CD4-positive, alpha-beta T cell treated with Interleukin-21 for 1 hour (primary cell): ENCODE measurements at places on chromosomes 2 and 18.
A peak's percentile ranks its signal among the peaks of the same experiment; 100 is the strongest.

DNA sequence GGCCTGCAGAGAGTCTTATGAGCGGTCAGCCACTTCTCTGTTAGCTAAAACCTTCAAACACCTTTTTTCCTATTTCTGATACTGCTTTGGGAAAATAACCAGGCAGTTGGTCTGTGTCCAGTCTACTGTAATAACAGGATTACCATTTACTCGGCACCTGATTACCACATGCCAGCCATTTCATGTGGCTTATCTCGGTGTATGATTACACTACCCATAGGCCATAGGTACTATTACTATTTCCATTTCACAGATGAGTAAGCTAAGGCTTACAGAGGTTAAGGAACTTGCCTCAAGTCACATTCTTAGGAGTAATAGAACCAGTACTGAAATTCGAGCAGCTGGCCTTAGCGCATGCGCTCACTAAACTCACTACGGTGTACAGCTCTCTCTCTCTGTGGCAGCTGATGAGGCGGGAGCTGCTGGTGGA lies 147.2 kb upstream of the L3MBTL4 start:
- no peak for DNase-seq

GRCh38 chr2:216372761-216373291 lies 543 bp upstream of the MARCHF4 start:
- no peak for DNase-seq

GRCh38 chr18:63831080-63831788 lies 56.0 kb downstream of the SERPINB7 start:
- DNase-seq, result peak; percentile 1

DNA sequence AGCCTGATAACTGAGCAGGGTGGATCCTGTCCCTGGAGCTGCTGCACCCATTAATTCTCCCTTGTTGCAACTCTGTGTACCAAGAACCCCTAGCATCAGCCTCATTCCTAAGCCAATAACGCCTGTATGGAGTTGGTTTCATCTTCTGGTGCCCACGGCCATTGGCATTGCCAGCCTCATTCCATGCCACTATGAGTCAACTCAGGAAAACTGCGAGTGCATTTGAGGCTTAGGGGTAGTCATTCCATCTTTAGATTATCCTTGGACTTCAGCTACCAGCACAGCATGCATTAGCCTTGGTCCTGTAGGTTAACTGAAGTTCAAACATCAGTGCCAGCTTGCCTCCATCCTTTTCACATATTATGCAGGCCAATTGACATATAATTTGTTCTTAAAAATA lies 1.4 kb upstream of the TRIM54 start:
- DNase-seq, result no peak

GRCh38 chr2:41967476-41968181 lies 80.2 kb upstream of the PKDCC start:
- DNase-seq, result no peak

- DNase-seq, result no peak
These were observed 22.7 kb downstream of the KCNF1 start for GRCh38 chr2:10934308-10934978.

GRCh38 chr2:9656270-9656766 lies 25.5 kb upstream of the YWHAQ start:
- peak; percentile 68 for DNase-seq

GRCh38 chr18:49072524-49072934 lies 121.8 kb upstream of the SMAD7 start:
- no peak for DNase-seq

DNA sequence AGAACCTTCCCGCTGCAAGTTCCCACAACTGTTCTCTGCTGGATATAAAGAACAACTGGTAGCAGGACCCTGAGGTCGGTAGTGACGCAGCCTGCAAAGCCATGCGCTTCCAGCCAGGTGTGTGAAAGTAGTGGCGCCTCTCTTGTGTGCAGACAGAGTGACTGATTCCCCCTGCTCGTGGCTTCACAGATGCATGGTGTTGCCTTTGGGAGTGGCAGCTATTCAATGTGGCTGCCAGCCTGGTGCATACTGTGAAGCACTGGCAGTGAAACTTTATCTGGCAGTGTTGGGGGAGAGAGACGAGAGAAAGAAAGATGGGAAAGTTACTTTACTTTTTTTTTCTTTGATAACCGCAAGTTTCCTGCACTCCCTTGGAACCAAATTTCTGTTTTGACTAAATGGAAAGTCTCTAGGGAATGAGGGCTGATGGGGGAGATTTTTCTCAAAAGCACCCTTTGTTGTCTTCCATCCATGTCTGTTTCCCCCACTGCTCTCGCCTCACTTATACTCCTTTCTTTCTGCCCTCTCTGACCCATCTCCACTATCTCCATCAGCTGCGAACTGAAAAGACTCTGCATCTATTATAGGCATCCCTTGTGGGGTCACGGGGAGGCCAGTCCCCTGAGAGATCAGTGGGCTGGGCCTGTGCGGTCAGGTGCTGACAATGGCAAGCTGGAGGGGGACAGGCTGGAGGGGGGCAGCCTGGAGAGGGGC lies 90.0 kb upstream of the TNP1 start:
- DNase-seq, result no peak

GRCh38 chr2:78925258-78925657 lies 100.2 kb upstream of the REG3G start:
- no peak for DNase-seq

DNA sequence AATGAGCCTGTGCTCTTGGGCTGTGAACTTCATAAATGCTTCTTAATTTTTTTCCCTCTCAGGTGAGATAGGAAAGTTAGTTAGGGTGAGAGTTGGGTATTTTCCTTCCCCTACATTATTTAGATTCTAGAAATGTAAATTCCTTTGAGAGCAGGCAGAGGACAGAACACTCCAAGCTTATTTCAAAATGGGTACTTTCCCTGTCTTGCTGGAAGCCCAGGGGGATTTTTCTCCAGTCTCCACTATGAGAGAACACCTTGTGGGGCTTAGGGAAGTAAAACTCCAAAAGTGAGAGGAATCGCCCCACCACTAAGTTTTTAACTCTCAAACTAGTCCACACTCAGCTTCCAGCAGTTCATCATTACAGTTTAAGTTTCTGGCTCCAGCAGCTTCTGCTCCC lies 253.2 kb upstream of the CTAGE1 start:
- DNase-seq, result no peak

DNA sequence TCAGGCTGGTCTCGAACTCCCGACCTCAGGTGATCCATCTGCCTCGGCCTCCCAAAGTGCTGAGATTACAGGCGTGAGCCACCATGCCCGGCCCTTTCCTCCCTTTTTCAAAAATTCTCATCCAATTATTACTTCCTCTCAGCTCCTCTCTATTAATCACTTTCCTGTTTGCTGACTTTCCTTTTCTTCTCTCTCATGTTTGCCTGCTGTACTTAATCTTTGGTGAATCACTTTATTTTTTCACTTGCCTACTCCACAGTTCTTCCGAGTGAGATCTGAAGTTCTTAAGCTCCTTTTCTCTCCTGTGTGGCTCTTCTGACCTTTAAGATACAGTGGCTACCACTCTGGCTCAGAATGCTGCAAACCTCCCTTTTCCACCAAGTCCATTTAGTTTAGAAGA lies 126.3 kb upstream of the SERTAD2 start:
- DNase-seq, result no peak

DNA sequence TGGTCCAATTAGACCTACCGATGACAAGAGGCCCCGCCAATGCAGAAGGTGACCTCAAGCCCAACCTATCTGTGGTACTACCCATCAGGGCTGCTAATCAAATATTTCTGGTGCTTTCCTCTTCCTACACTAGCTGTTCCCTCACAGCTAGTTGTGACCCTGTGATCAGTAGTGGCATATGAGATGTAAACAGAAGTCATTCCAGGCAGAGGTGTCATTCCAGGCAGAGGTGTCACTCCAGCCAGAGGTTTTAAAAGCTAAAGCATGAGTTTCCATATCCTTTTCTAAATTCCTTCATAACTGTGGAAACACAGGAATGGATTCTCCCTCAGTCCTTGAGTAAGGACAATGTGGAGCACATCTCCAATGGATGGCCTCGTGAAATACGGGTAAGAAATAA lies 110.9 kb upstream of the DNAJC10 start:
- DNase-seq, result no peak
